A549 treated with ZK216348 at 1 μM for 4 hours (cell line): ENCODE measurements at places on chromosomes 7 and 10. TPM values are rescaled to one million over a fixed set of nuclear protein-coding genes. Genes with fewer than 3 reads are reported as not detected.

AZGP1 gene
- 0.31 TPM in 1 of 5 replicates, not detected in the others for total RNA-seq

PAX4 gene
- not detected in 5 replicates for total RNA-seq

RAPGEF5 gene
- total RNA-seq = 0.05 to 0.25 TPM (median 0.18 TPM) in 5 replicates

ANKRD7 gene
- 0.28 TPM in 1 of 5 replicates, not detected in the others for total RNA-seq

GRM3 gene
- total RNA-seq = not detected in 5 replicates

CNNM1 gene
- 18.8 to 27.2 TPM (median 21.9 TPM) in 5 replicates for total RNA-seq

LAMTOR4 gene
- total RNA-seq = 133 to 186 TPM (median 171 TPM) in 5 replicates

LBX1 gene
- not detected in 5 replicates for total RNA-seq

EBLN1 gene
- total RNA-seq = not detected in 5 replicates

TRIM74 gene
- 0.13 to 0.36 TPM (median 0.21 TPM) in 3 of 5 replicates, not detected in the others for total RNA-seq

CLCN1 gene
- total RNA-seq = 0.06 to 0.08 TPM in 2 of 5 replicates, not detected in the others

CYP2C8 gene
- not detected in 5 replicates for total RNA-seq
